ENCODE measurements at places on chromosomes 3 and 15.

DNA sequence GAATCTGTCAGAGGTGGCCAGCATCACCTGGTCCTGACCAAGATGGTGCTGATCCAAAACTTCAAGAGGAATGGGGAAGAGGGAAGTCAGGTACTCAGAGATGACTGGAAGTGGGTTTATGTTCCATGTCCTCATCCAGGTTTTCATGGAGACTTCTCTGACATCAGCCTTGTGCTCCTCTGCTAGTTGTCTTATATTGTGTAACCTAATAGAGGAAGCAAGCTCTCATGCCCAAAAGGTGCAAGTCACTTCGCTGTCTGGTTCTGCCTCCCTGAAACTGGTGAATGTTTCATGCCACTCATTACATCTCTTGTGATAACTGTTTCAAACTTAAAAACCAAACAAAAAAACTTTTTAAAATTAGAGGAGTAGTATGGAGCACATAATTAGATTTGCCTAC is 127.2 kb upstream of the MANF start:
- no peak for DNase-seq

GRCh38 chr3:50447290-50447840 is 56.1 kb downstream of the CACNA2D2 start:
- DNase-seq: no peak

DNA sequence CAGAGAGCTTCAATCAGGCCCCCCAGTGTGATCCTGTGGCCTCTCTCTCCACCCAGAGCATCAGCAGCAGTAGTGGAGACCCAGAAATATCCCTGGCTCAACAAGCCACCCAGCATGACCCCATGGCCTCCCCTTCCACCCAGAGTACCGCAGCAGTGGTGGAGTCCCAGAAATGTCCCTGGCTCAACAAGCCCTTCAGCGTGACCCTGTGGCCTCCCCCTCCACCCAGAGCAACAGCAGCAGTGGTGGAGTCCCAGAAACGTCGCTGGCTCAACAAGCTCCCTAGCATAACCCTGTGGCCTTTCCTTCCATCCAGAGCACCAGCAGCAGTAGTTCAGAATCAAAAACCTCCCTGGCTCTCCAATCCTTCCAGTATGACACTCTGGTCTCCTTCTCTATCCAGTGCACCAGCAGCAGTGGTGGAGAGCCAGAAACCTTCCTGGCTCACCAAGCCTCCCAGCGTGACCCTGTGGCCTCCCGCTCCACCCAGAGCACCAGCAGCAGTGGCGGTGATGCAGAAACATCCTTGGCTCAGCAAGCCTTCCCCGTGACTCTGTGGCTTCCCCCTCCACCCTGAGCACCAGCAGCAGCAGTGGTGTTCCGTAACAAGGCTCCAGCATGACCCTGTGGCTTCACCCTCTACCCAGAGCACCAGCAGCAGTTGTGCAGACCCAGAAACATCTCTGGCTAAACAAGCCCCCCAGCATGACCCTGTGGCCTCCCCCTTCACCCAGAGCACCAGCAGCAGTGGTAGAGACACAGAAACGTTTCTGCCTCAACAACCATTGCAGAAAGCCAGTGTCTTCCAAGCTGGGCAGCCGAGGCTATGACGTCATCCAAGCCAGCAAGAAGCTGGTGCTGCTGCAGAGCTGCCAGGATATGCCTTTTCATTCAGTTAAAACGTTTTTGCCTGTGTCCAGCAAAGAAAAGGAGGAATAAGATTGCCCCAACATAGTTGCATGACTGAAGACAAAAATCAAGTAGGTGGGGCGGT is 61.3 kb upstream of the TAMM41 start:
- DNase-seq: no peak

DNA sequence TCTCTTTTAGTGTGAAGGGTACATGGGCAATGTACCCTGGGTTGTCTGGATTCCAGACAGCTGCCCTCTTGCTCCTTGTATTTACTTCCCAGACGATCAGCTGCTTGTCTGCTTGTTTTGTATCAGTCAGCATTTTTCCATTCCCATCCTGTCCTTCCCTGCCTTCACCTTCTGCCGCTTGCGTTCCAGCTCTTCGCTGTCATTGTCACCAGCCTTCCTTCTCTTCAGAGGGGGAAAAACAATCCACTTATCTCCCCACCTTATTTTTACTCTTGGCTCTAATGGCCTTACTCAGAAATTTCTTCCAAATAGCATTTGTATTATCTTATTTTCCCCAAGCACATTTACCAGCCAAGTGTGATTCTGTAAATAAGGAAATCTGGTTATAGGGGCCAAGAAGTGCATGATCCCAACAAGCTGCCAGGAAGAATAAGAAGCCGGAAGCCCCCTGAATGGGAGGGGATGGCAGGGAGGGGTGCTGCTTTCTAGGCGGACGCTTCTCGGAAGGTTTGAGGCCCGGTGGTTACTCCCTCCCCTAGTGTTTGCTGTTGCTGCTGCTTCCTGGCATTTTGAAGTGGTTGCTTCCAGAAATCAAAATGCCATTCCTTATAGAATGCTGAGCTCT is 497.6 kb downstream of the NTRK3 start:
- DNase-seq: no peak

DNA sequence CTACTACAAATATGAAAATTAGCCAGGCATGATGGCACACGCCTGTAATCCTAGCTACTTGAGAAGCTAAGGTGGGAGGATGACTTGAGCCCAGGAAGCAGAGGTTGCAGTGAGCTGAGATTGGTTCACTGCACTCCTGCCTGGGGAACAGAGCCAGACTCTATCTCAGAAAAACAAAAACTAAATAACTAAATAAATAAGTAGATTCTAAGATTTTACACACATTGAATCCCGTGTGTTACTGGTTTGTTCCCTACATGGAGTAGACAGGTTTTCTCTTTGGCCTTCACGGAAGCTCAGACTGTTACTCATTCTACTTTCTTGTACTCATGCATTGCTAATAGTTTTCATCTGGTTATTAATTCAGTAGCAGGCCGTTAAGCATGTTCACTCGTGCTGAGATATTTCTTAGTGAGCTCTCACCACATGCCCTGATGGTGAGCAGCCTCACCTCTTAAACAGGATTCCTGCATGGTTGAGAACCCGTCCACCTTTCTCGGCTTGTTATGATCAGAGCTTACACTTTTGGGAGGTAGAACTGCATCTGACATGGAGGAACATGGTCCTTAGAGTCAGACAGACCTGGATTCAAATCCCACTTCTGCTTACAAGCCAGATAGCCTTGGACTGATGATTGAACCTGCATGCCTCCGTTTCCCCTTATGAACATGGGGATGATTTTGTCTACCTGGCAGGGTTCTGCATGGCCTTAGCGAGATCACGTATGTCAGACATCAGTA is 49.1 kb downstream of the CMTM7 start:
- no peak for DNase-seq

GRCh38 chr3:159273608-159274007 is 471.8 kb downstream of the MFSD1 start:
- DNase-seq: no peak

DNA sequence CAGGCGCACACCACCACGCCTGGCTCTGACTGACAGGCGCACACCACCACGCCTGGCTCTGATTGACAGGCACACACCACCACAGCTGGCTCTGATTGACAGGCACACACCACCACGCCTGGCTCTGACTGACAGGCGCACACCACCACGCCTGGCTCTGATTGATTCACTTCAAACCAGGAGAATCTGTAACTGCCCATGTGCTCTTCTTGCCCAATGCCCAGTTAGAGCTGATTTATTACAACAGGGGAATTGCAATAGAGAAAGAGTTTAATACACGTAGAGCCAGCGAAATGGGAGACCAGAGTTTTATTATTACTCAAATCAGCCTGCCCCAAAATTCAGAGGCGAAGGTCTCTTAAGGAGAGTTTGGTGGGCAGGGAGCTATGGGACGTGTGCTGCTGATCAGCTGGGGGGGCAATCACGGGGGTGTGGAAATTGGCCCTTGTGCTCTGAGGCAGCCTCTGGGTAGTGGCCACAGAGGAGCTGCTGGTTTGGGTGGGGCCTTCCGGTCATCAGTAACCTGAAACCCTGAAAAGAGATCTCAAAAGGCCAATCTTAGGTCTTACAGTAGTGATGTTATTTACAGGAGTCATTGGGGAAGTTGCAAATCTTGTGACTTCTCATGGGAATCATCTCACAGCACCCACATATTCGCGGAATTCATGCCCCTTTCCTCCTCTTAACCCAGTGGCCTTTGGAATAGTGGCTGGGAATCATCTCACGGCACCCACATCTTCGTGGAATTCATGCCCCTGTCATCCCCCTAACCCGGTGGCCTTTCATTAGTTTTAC is 63.8 kb upstream of the TFRC start:
- no peak for DNase-seq

DNA sequence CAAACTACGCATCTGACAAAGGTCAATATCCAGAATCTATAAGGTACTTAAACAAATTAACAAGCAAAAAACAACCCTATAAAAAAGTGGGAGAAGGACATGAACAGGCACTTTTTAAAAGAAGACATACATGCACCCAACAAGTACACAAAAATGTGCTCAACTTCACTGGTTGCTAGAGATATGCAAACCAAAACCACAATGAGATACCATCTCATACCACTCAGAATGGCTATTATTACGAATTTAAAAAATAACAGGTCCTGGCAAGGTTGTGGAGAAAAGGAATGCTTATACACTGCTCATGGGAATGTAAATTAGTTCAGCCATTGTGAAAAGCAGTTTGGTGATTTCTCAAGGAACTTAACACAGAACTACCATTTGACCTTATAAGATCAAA is 175.6 kb upstream of the MLF1 start:
- no peak for DNase-seq

GRCh38 chr3:160390565-160391138 is 8.4 kb downstream of the IFT80 start:
- DNase-seq: no peak

DNA sequence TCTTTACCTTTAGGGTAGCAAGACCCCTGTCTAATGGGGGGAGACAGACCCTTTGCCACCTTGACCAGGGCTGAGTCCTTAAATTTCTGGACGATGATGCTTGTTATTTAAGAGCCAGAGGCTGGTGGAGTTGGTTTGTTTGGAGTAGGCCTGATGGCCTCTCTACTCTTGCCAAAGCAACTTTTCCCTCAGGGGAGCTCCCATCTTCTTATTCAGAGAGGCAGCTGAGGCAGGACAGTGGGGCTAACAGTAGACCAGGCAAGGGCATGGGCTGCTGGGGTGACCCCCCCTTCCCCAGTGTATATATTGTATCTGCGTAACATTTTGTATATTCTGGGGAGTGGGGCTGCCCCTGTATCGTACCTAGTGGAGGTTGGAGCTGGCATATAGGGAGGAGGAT is 10.3 kb downstream of the RPS17 start:
- no peak for DNase-seq

GRCh38 chr15:48318131-48318530 is 13.1 kb upstream of the DUT start:
- no peak for DNase-seq

- DNase-seq: no peak
Observed at GRCh38 chr3:171644681-171645080, 165.6 kb downstream of the PLD1 start.

DNA sequence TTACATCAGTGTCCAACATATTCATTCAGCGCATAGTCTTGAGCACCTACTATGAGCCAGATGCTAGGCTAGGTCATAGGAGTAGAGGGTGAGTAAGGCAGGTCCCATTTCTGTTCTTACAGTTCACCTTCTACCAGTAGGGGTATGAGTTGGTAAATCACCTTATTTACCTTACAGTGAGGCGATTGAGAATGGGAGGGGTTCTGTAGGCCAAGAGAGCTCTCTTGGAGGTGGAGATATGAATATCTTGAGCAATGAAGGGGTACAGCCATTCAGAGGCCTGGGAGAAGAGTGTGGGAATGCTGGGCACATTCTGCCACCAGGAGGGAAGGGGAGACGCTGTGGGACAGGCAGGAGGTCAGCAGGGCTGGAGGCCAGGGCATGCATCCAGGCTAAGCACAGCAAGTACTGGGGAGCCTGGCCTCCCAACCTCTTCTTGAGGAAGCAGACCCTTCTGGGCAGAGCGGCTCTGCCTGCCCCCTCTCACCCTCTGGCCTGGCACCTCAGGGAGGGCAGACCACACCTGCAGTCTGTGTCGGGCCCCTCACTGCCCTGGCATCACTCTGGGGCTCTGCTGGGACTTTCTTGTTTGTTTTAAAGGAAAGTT is 123.4 kb downstream of the EEFSEC start:
- DNase-seq: no peak

GRCh38 chr3:101549473-101549872 is 12.2 kb upstream of the TRMT10C start:
- DNase-seq: no peak
